ENCODE measurements at places on chromosomes 4 and X.

DNA sequence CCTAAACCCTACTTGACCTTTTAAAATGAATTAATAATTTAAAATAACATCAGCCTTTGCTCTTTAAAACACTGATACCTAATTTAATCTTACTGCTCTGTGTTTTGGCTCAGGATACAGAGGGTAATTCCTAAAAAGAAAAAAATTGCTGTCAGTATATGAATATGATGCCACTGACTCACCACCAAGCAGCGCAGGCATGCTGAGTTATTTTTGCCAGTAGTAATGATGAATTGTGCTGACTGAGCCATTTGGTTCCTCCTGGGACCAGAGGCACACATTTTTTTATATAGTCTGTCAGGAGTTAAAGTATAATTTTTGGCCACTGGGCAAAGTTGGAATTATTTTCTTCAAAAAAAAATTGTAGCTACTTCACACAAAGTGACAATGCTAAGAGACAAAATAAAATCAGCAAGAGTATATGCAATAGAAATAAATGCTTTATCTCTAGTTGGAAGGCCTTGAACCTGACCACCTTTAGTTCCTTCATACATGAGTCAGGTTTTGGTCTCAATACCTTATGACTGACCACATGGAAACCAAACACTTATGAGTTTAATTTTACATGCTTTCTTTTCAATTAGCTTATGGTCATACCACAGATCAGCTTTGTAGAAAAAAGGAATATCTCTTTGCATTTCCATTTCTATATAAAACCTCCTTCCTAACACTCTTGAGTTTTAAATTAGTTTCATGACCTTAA is 115.1 kb downstream of the PPP3CA start:
- peak; percentile 57 for DNase-seq

- DNase-seq, result no peak
Measured at GRCh38 chrX:118585296-118585695, 89.7 kb downstream of the DOCK11 start.

DNA sequence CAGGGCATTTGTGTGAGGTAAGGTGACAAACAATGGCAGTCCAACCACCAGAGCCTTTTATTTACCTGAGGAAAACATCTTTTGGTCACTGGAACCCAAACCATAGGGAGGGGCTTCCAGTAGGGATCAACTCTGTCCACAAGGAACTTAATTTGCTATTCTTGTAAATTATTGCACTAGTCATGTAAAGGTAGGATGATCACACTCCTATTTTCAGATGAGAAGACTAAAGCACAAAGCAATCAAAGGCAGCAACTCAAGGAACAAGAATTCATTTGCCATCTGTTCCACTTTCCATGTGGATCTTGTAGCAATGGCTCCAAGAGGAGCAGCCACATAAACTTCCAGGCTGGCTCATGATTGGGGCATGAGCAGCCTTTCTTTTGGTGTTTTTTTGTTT is 35.3 kb downstream of the CD99L2 start:
- DNase-seq, result no peak

DNA sequence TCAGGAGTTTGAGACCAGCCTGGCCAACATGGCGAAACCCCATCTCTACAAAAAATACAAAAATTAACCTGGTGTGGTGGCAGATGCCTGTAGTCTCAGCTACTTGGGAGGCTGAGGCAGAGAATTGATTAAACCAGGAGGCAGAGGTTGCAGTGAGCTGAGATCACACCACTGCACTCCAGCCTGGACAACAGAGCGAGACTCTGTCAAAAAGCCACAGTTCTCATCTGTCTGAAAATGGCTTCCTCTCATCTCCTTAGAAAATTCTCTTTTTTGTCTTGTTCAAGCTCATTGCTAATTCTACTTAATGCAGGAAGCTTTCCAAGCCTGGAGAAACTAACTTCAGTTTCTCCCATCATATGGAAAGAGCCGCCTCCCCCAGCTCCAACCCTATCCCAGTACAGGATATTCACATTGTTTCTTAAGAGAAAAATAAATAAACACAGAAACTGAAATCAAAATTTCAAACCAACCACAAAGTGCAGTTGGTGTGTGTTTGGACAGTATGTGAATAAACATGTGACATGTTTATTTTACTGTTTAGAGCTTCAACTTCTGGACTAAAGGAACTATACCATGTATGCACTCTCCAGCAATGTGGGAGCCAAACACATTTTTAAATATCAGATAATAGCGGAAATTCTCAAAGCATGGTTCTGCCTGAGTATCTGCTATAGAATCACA is 55.0 kb upstream of the GAB1 start:
- no peak for DNase-seq

DNA sequence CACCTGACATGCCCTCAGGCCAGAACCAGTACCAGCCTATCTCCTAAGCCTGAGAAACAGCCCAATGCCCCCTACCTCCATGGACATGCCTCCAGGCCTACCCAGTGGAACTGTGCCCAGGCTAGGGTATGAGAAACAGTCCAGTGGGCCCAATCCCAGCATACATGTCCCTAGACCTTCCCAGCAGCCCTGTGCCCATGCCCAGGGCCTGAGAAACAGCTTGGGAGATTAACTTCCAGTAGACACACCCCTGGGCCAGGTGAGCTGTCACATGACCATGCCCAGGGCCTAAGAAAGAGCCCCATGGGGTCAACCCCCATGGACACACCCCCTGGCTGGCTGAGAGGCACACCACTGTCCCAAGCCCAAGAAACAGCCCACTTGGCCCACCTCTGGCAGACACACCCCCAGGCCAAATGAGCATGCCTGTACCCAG is 78.8 kb downstream of the CBR4 start:
- no peak for DNase-seq

- no peak for DNase-seq
Measured at GRCh38 chr4:56282004-56282403, 105.3 kb downstream of the AASDH start.

DNA sequence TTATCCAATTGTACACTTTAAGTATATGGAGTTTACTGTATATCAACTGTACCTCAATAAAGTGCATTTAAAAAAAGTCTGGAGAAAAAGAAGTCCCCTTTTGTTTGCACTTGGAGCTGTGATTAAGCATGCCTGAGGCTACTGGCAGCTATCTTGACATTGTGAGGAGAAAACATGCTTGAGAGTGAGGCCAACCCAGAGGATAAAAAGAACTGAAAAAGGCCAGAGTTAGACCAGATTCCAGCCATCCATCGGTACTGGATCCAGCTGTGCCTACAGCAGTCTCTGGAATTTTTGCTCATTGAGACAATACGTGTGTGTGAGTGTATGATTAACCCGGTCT is 57.4 kb downstream of the LGI2 start:
- no peak for DNase-seq

DNA sequence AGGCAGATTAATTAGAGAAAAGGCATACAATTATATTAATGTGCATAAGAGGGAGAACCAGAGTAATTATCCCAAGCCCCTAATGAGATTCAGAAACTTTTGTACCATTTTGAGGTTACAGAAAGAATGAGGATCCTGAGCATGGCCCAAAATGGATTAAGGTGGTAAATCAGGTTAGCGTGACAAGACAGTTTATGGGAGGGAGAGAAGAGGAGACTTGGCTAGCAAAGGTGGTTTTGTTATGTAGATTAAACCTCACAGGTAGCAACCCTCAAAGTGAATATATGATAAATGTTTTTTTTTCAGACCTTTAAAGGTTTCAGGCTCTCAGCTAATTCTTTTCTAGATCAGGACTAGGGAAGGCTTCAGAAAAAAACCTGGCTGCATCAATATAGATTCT is 781.8 kb downstream of the FAM133A start:
- DNase-seq, result no peak

- no peak for DNase-seq
Measured at GRCh38 chr4:178255172-178255571, 812.9 kb upstream of the AGA start.

DNA sequence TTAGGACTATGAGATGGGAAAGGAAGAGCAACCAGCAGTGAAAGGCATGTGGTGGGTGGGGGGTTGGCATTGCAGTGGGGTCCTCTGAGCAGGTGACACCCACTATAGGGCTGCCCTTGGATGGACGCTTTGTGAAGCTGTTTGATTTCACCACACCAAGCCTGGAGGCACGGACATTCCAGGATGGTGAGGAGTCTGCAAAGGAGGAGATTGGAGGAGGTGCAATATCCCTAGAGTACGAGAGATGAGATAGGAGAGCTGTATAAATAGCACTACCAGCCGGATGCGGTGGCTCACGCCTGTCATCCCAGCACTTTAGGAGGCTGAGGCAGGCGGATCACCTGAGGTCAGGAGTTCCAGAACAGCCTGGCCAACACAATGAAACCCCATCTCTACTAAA is 42.3 kb downstream of the SHOX start:
- DNase-seq, result no peak

DNA sequence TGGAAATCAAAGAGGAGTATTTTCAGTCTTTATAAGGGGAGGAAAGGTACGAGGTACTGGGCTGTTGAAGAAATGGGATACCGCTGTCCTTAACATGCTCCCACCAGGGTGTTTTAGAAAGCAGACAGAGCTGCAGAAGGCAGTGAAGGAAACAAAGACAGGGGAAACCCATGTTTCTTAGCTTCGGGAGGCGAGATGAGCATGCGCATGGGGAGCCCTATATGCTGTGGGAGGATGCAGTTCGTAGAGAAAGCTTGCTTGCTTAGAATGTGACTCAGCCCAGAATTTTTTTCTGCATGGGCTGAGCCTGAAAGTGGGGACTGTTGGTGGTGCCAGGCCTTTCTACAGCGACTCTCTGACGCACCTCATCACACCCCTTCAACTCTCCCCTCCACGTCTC is 28.8 kb upstream of the SCOC start:
- DNase-seq, result no peak

GRCh38 chrX:13427441-13428052 is 107.7 kb upstream of the ATXN3L start:
- no peak for DNase-seq

GRCh38 chrX:16797841-16798240 is 11.6 kb downstream of the TXLNG start:
- peak; percentile 24 for DNase-seq

- no peak for DNase-seq
Measured at GRCh38 chr4:97215409-97215941, 927.8 kb downstream of the STPG2 start.

GRCh38 chrX:17706676-17707075 is 30.6 kb upstream of the SCML1 start:
- peak; percentile 47 for DNase-seq

DNA sequence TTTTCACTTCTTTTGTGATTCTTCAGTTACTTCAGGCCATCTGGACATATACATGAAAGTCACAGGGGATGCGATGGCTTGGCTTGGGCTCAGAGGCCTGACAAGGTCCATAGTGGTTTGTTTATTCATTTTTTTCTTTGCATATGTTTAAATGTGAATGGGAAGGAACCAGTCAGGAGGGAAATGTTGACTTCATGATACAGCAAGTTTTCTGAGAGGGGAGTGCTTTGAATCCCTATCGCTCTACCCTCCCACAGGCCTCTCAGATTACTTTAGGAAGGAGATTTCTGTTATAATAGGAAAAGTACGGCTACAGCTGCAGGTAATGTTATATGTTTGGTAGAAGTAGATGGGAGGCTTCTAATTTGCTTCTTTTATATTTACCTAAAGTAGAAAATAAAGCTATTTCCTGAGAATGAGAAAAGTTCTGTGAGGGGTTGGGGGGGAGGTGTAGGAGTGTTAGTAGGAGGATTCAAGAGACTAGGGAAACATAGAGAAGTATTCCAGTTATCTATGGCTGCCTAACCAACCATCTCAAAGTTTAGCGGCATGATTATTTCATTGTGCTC is 322.9 kb downstream of the RAPGEF2 start:
- DNase-seq, result no peak

DNA sequence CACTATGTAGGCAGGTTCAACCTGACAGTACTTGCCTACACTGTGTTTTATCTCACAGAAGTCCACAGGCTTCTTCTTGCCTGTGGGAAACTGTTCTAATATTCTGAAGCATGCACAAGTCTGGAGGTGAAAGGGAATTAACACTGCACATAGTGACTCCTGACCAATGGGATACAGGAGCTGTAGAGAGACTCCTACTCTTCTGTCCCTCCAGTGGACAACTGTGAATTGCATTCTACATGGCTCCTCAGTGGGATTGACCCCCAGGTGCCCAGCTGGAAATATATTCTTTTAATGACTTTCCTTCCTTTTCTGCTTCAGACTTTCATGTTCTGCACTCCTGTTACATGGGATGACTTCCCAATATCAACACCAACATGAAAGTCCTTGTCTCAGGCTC is 8.2 kb upstream of the YIPF6 start:
- no peak for DNase-seq

DNA sequence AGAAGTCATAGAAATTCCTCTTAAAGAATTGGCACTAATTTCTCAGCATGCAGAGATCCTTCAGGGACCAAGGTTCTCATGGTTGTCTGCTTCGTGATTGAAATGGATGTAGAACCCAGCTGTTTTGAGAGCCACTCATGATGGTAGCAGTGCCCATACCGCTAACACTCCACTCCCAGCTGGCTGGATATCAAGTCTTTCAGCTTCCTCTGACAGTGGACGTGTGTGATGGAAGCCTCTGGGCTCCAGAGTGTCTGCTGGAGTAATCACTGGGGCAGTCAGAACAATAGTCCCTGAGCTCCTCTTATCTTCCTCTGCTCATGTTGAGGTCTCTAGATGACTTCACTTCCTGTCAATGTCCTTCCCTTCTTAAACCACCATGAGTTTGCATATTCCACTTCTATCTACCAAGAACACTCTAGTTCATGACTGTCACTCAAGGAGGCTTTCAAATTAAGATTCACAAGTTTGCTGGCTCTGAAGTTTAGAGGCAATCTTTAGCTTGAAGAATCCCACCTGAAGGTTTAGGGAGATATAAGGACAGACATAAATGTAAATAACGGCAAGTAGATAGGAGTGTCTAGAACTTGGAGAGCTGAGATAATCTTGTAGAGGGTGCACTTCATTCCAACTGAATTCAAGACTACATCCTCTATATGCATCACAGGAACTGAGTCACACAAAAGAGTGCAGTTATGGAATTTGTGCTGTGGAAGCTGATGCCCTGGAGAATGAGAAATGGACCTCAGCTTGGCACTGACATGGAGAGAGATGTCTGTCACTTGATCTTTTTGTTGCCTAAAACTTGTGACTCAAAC is 64.5 kb upstream of the WDR1 start:
- DNase-seq, result no peak

DNA sequence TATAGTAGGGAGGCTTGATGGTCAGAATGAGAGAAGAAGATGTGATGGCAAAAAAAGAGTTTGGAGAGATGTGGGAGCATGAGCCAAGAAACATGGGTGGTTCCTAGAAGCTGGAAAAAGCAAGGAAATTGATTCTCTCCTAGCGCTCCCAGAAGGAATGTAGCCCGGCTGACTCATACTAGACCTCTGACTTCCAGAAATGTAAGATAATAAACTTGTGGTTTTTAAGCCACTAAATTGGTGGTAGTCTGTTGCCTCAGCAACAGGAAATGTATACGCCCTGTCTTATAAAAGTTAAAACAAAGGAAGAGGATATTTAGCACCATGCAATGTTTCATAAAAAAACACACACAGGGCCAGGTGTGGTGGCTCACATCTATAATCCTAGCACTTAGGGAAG is 182.7 kb upstream of the PCDH7 start:
- DNase-seq, result peak; percentile 65

GRCh38 chr4:123871341-123871740 is 474.7 kb downstream of the SPRY1 start:
- no peak for DNase-seq

GRCh38 chr4:185637163-185637875 is 102.0 kb upstream of the PDLIM3 start:
- DNase-seq, result no peak

- DNase-seq, result no peak
Measured at GRCh38 chr4:184891816-184892397, 66.1 kb upstream of the ACSL1 start.

Data from fibroblast of skin of left biceps (primary cell).